ENCODE measurements at places on chromosomes 2 and 18. TPM values are rescaled to one million over a fixed set of nuclear protein-coding genes. Genes with fewer than 3 reads are reported as not detected.
A peak's percentile ranks its signal among the peaks of the same experiment; 100 is the strongest.

- H3K36me3 ChIP-seq, result no peaks in the 10 kb centered on the region
- H3K4me3 ChIP-seq, result no peak overlapping the region
- H3K27me3 ChIP-seq, result no peaks in the 10 kb centered on the region
- H3K27ac ChIP-seq, result no peak overlapping the region
- no peaks in the 10 kb centered on the region for H3K4me1 ChIP-seq
Measured at GRCh38 chr2:425947-426346, 138.1 kb upstream of the ALKAL2 start.

GRCh38 chr2:36541891-36542595, 55.9 kb downstream of the FEZ2 start:
- H3K27ac ChIP-seq, result no peak overlapping the region
- H3K36me3 ChIP-seq, result peaks cover 18% of the 10 kb centered on the region
- H3K27me3 ChIP-seq, result no peaks in the 10 kb centered on the region
- no peak for DNase-seq
- no peaks in the 10 kb centered on the region for H3K4me1 ChIP-seq
- no peak overlapping the region for H3K4me3 ChIP-seq

GRCh38 chr2:95303191-95303919, 6.2 kb downstream of the KCNIP3 start:
- peaks cover 29% of the 10 kb centered on the region for H3K27me3 ChIP-seq
- no peak for DNase-seq
- no peak overlapping the region for H3K27ac ChIP-seq
- no peak overlapping the region for H3K4me3 ChIP-seq

GRCh38 chr18:55147791-55148190, 188.5 kb upstream of the CCDC68 start:
- H3K4me3 ChIP-seq, result no peak overlapping the region
- H3K36me3 ChIP-seq, result no peaks in the 10 kb centered on the region
- no peak for DNase-seq

DNA sequence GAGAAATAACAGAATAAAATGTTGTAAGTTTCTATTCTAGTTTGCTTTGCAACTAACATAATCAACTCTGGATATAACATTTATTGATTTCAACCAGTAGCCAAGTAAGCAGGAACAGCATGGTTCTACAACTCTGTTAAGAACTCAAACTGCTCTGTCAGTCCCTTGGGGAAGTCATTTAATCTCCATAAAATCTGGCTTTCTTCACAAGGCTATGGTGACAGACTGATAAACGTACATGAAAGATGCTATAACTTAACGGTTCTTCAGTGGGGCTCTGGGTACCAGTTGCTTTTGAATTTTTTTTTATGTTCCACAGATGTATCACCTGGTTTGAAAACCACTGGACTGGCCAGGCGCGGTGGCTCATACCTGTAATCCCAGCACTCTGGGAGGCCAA, 10.3 kb downstream of the PSME4 start:
- H3K4me3 ChIP-seq, result no peak overlapping the region
- no peak overlapping the region for H3K27ac ChIP-seq
- H3K27me3 ChIP-seq, result no peaks in the 10 kb centered on the region
- no peaks in the 10 kb centered on the region for H3K36me3 ChIP-seq
- DNase-seq, result no peak

GRCh38 chr18:78595453-78595852, 384.2 kb upstream of the SALL3 start:
- H3K4me3 ChIP-seq, result no peak overlapping the region
- no peak for DNase-seq
- no peak overlapping the region for H3K27ac ChIP-seq

DNA sequence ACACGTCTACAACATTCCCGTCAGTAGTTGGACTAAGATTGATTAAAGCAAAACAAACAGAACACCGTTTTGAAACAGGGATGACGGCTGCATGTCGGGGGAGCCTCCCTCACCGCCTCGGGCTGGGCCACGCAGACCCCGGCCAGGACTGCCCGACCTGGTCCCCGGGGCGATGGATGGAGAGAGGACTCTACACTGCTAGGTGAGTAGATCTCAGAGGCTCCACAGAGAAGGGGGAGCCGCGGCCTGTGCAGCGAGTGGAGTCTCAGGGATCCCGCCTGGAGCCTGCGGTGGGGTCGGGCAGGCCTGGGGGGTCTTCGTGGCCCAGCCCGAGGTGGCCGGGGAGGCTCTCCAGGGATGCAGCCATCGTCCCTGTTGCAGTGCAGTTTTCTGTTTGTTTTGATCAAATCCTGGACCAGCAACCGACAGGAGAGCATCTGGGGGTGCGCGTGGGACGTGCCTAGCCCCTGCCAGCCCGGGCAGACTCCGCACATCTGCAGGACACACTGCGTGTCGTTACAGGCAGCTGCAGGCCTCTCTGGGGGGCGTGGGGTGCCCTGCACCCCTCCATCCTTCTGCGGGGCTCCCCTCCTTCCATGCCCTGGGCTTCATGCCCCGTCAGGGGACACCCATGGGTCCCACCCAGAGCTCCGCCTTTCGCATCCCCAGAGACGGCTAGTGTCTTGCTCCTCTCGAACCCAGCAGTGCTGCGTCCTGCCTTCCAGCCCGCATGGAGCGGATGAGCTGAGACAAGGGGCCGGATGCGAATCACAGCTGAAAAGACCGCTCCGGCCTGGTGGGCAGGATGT, 143.6 kb downstream of the RTP5 start:
- H3K27me3 ChIP-seq, result peaks cover 40% of the 10 kb centered on the region
- no peak overlapping the region for H3K4me3 ChIP-seq

GRCh38 chr2:223601932-223602666, at the start of gene SCG2:
Gene SCG2 (minus strand): TSS chr2:223602361. CDS start chr2:223599282, 3,079 bp downstream.
- no peak within 1 kb of the TSS for H3K27ac ChIP-seq
- peak; percentile 75 for DNase-seq
- no peaks in the 10 kb centered on the region for H3K36me3 ChIP-seq
- H3K4me1 ChIP-seq, result no peaks in the 10 kb centered on the region
- H3K27me3 ChIP-seq, result no peaks in the 10 kb centered on the region
- peak within 1 kb of the TSS; percentile 8 for H3K4me3 ChIP-seq

DNA sequence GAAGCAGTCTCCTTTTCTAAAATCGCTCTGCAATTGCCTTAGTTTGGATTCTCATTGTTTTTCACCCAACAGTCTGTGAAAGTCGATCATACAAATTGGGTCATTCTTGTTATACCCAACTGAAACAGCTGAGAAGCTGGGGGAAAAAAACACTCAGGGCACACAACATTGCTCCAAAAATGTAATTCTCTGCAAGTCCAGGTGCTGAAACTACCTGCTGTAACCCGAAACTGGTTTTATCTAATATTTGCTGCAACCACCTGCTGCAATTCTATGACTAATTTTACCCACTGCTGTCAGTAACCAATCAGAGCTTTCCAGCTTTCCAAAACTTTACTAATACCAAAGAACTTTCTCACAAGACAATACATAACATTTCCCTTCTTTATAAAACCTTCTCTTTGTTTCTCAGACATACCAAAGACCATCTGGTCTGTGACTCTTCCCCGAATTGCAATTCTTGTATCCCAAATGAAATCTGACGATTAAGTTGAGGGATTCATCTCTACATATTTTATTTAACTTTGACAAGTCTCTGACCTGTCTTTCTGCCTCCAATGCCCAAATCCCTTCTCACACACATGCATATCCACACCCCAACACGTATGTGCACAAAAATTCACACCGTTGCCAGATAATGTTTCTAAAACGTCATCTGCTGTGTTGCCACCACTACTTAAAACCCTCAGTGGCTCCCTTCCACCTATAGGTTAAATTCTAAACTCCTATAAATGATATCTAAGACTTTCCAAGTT, 198.3 kb downstream of the PIEZO2 start:
- peaks cover 20% of the 10 kb centered on the region for H3K4me1 ChIP-seq
- H3K36me3 ChIP-seq, result peaks cover 8% of the 10 kb centered on the region
- no peak overlapping the region for H3K4me3 ChIP-seq
- no peak for DNase-seq
- no peaks in the 10 kb centered on the region for H3K27me3 ChIP-seq

GRCh38 chr2:235936493-235936892, 231.7 kb downstream of the GBX2 start:
- H3K4me3 ChIP-seq, result no peak overlapping the region
- no peak for DNase-seq
- H3K4me1 ChIP-seq, result no peaks in the 10 kb centered on the region
- peaks cover 5% of the 10 kb centered on the region for H3K36me3 ChIP-seq
- H3K27ac ChIP-seq, result no peak overlapping the region

GRCh38 chr2:71000780-71001591, 6.3 kb upstream of the TEX261 start:
- no peak overlapping the region for H3K27ac ChIP-seq
- H3K4me1 ChIP-seq, result no peaks in the 10 kb centered on the region
- H3K4me3 ChIP-seq, result no peak overlapping the region
- H3K27me3 ChIP-seq, result peaks cover 31% of the 10 kb centered on the region

DNA sequence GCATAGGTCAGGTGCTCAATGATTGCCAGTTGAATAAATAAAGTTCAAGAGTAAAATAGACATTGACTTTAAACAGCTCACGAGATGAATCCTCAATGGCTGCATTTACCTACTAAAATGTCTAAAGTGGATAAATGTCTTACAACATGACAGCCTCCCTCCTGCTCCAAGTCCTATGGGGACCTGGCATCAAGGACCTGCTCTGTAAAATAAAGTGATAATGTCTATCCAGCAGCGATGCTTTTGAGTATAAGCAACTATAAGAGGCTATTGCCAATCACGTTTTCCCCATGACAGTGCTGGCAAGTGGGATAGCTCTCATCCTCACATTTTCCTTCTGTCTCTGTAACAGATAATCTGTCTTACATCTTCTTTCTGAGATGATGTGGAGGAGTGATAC, 37.0 kb downstream of the RASGRP3 start:
- no peak for DNase-seq
- H3K36me3 ChIP-seq, result no peaks in the 10 kb centered on the region
- no peak overlapping the region for H3K4me3 ChIP-seq
- H3K4me1 ChIP-seq, result no peaks in the 10 kb centered on the region

DNA sequence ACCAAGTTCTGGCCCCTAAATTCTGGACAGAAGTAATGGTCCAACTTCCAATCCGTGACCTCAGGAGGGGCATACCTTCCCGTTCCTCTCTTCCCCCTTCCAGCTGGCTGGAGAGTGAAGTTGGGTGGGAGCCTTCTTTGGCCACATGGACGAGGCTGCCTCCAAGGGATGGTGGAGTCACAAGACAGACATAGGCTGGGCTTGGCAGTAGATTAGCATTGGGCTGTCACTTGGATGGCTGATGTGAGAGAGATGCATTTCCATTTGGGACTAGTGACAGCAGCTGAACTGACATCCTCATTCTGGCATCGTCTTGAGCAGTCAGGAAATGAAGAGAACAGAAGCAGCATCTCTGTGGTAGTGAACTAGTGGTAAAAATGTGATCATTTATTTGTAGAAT, 12.6 kb downstream of the NT5DC4 start:
- no peak overlapping the region for H3K27ac ChIP-seq
- H3K4me1 ChIP-seq, result peaks cover 14% of the 10 kb centered on the region
- no peaks in the 10 kb centered on the region for H3K27me3 ChIP-seq
- H3K36me3 ChIP-seq, result peaks cover 35% of the 10 kb centered on the region
- no peak for DNase-seq

- H3K27ac ChIP-seq, result no peak overlapping the region
- DNase-seq, result no peak
- H3K4me3 ChIP-seq, result no peak overlapping the region
- H3K27me3 ChIP-seq, result peaks cover 76% of the 10 kb centered on the region
Measured at GRCh38 chr18:51561821-51562220, 364.3 kb upstream of the MEX3C start.

GRCh38 chr2:205755923-205756322, 73.6 kb downstream of the NRP2 start:
- H3K36me3 ChIP-seq, result peaks cover 10% of the 10 kb centered on the region
- DNase-seq, result no peak
- H3K27me3 ChIP-seq, result no peaks in the 10 kb centered on the region
- H3K27ac ChIP-seq, result peak overlapping the region; percentile 83
- peaks cover 65% of the 10 kb centered on the region for H3K4me1 ChIP-seq
- H3K4me3 ChIP-seq, result no peak overlapping the region

DNA sequence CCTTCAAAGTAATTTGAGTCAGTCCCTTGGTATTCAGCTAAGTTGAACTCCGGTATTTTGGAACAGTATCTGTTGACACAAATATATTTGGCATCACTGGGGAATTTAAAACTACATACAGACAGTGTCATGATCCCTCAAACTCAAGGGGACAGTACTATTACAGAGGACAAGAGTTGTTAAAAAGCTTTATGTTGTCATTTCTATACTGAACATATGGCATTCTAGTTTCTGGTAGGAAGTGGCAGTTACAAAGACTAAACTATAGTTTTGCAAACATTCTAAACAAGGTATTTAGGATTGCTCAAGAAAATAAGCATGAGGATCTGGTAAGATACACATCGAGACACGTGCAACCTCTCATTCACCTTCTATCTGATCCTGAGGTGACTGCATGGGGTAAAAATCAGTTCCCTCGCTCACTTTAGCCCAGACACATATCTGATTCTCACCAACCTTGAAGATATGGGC, 16.6 kb upstream of the CCNYL1 start:
- H3K27me3 ChIP-seq, result peaks cover 17% of the 10 kb centered on the region
- DNase-seq, result no peak
- H3K27ac ChIP-seq, result no peak overlapping the region
- H3K4me3 ChIP-seq, result no peak overlapping the region
- no peaks in the 10 kb centered on the region for H3K36me3 ChIP-seq

- H3K4me3 ChIP-seq, result no peak overlapping the region
- no peak for DNase-seq
- H3K4me1 ChIP-seq, result peaks cover 9% of the 10 kb centered on the region
- no peak overlapping the region for H3K27ac ChIP-seq
- no peaks in the 10 kb centered on the region for H3K27me3 ChIP-seq
- no peaks in the 10 kb centered on the region for H3K36me3 ChIP-seq
Measured at GRCh38 chr18:46909497-46909896, 7.8 kb downstream of the PIAS2 start.

DNA sequence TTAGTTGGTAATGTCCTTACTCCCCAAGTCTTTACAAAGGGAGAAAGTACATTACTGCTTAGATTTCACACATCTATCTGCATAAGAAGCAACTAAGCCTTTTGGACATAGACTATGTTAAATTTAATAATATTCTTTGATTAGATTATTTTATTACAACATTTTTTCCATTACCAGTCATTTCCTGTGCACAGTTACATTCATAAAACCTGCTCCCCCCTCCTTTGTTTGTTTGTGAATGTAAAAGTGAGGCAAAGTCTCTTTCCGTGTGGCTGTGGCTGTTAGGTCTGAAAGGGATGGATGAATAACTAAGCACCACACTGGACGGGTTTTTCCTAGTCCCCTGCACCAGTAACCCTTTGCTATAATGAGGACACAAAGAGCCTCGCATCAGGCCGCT, 9.6 kb downstream of the PTGR3 start:
- H3K4me3 ChIP-seq, result no peak overlapping the region
- DNase-seq, result no peak
- no peaks in the 10 kb centered on the region for H3K27me3 ChIP-seq
- H3K4me1 ChIP-seq, result no peaks in the 10 kb centered on the region
- H3K27ac ChIP-seq, result no peak overlapping the region
- H3K36me3 ChIP-seq, result no peaks in the 10 kb centered on the region

- H3K36me3 ChIP-seq, result no peaks in the 10 kb centered on the region
- no peak overlapping the region for H3K27ac ChIP-seq
- peaks cover 40% of the 10 kb centered on the region for H3K27me3 ChIP-seq
- no peak overlapping the region for H3K4me3 ChIP-seq
- no peak for DNase-seq
- H3K4me1 ChIP-seq, result peaks cover 9% of the 10 kb centered on the region
Measured at GRCh38 chr2:216319771-216320170, 52.5 kb downstream of the MARCHF4 start.

The STON1 gene
- 0.86 TPM for total RNA-seq

The SLC66A2 gene
- total RNA-seq, result 19.5 TPM

The FLACC1 gene
- 1.4 TPM for total RNA-seq

The ABCG5 gene
- total RNA-seq, result 0.66 TPM

The SPHKAP gene
- not detected for total RNA-seq

The SFT2D3 gene
- 9.3 TPM for total RNA-seq

The DNAJC5G gene
- total RNA-seq, result not detected

The RNF125 gene
- total RNA-seq, result 0.50 TPM

The PRKAG3 gene
- not detected for total RNA-seq
